ENCODE measurements at places on chromosomes 12 and 14. TPM values are rescaled to one million over a fixed set of nuclear protein-coding genes. Genes with fewer than 3 reads are reported as not detected.

- DNase-seq: no peak
- H3K27me3 ChIP-seq: no peaks in the 10 kb centered on the region
- no peak overlapping the region for H3K27ac ChIP-seq
Observed at GRCh38 chr12:45184147-45184963, 31.5 kb upstream of the ANO6 start.

GRCh38 chr12:113418213-113418879, 3.8 kb upstream of the SDSL start:
- peak overlapping the region; percentile 36 for H3K27ac ChIP-seq
- DNase-seq: peak; percentile 80
- H3K4me1 ChIP-seq: peaks cover 71% of the 10 kb centered on the region
- no peaks in the 10 kb centered on the region for H3K36me3 ChIP-seq
- H3K4me3 ChIP-seq: no peak overlapping the region
- 0 out of 3 replicates have a peak, but pooled peaks cover 4% of the 10 kb centered on the region for H3K27me3 ChIP-seq

DNA sequence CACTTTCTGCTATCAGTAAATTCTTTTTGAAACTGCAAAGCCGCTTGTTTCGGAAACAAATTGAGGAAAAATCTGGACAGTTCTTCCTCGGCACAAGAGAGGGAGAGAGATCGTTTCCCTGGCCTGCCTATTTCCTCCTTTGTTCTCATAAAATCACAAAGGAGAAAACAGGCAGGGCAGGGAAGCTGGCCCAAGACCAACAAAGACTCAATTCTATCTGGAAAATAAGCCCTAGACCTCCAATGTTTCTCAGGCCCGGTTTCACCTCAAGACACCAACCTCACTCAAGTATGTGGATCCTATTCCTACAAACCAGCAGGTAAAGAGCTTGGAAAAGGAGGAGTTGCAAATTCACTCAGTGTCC, 19.5 kb downstream of the DICER1 start:
- H3K4me1 ChIP-seq: peaks cover 19% of the 10 kb centered on the region
- no peaks in the 10 kb centered on the region for H3K36me3 ChIP-seq
- no peak for DNase-seq
- no peaks in the 10 kb centered on the region for H3K27me3 ChIP-seq

Gene RD3L
- total RNA-seq: not detected

GRCh38 chr14:21168055-21168454, 12.2 kb upstream of the OR5AU1 start:
- peaks cover 25% of the 10 kb centered on the region for H3K27me3 ChIP-seq
- H3K4me1 ChIP-seq: peaks cover 11% of the 10 kb centered on the region

DNA sequence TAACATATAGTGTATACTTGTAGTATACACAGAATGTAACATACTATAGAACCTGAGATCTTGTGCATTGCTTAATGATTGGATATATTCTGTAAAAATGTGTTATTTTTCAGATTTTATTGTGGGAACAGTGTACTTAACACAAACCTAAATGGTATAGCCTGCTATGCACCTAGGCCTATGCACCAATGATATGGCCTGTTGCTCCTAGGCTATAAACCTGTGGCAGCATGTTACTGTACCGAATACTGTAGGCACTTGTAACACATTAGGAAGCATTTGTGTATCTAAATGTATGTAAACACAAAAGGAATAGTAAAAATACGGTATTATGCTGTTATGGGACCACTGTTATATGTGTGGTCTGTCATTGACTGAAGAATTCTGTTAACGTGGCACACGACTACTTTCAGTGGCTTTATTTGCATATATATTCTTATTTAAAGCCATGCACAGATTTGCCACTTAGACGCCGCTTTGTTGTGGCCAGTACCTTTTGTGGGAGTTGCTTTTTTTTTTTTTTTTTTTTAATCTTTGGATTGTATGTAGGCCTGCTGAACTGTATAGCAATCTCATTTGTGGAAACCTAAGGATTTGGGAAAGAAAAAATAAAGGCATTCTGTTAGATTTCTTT, 7.4 kb downstream of the PAPOLA start:
- H3K4me3 ChIP-seq: no peak overlapping the region
- H3K36me3 ChIP-seq: no peaks in the 10 kb centered on the region
- H3K27me3 ChIP-seq: no peaks in the 10 kb centered on the region
- H3K4me1 ChIP-seq: peaks cover 94% of the 10 kb centered on the region

Gene SALL2
- total RNA-seq: 4.9 TPM

- H3K27me3 ChIP-seq: no peaks in the 10 kb centered on the region
- peak; percentile 1 for DNase-seq
- H3K27ac ChIP-seq: no peak overlapping the region
- H3K4me1 ChIP-seq: no peaks in the 10 kb centered on the region
Observed at GRCh38 chr14:87628129-87628528, 364.9 kb downstream of the GALC start.

Gene P3H3
- 7.9 TPM for total RNA-seq

Gene DENND5B
- total RNA-seq: 18.7 TPM

DNA sequence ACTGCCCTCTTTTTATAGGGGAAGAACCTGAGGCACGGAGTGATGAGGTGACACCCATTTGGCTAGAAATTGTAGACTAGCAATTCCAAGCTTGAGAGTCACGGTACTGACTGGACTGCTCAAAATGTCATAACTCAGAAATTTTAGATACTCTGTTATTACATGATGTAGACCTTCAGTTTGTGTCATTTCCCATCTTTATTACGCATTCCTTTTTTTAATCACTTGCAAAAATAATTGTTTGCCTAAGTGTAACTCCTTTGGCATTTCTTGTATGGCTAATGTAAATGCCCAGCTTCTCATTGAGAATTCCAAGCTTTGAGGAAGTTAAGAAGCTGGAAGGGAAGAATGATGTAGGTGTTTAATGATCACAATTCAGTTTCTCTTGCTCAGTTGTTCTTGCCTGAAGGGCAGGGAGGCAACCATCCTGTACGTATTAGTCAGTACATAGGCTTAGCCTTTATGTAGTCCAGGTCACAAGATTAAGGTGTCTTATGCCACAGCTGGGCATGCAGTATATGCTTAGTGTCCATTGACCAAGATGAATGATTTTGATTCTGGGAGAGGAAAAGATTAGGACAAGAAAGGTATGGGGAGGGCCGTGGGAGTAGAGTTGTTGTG, 68.2 kb upstream of the EVL start:
- no peaks in the 10 kb centered on the region for H3K4me1 ChIP-seq
- no peak for DNase-seq
- H3K36me3 ChIP-seq: no peaks in the 10 kb centered on the region
- H3K27ac ChIP-seq: no peak overlapping the region
- no peak overlapping the region for H3K4me3 ChIP-seq
- no peaks in the 10 kb centered on the region for H3K27me3 ChIP-seq

DNA sequence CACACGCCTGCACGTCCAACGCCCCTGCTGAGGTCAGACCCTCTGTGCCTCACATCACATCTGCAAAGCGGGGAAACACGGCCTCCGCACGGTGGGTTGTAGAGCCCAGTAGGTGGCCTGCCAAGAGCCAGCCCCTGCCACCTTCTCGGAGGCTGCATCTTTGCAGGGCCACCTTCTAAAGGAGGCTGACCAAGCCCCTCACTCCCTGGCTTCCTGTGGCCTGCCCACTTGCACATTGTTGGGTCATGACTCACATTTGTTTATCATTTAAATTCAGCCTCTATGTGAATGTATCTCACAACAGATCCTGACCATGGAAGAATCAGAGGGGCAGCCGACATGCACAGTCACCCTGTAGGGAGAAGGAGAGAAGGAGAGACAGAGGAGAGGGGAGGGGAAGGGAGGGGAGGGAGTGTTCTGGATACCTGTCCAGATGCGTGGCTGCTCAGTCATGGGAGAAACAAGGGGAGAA, 319.5 kb upstream of the DIO3 start:
- H3K4me3 ChIP-seq: no peak overlapping the region
- no peaks in the 10 kb centered on the region for H3K36me3 ChIP-seq
- DNase-seq: no peak
- H3K27ac ChIP-seq: no peak overlapping the region
- H3K27me3 ChIP-seq: peaks cover 3% of the 10 kb centered on the region

- no peaks in the 10 kb centered on the region for H3K27me3 ChIP-seq
- H3K4me1 ChIP-seq: peaks cover 13% of the 10 kb centered on the region
- H3K36me3 ChIP-seq: no peaks in the 10 kb centered on the region
- H3K27ac ChIP-seq: no peak overlapping the region
- no peak for DNase-seq
Observed at GRCh38 chr12:7376196-7376595, 67.8 kb downstream of the CD163L1 start.

DNA sequence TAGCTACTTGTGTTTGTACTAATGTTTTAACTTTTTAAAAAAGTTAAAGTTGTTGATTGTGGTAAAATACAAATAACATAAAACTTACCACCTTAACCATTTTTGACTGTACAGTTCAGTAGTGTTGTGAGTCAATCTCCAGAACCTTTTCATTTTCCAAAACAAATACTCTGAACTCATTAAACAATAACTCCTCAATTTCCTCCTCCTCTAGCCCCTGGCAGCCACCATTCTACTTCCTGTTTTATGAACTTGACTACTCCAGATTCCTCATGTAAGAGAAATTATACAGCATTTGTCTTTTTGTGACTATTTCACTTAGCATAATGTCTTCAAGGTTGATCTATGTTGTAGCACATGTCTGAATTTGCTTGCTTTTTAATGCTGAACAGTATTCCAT, 299.1 kb upstream of the AMIGO2 start:
- no peak overlapping the region for H3K27ac ChIP-seq
- no peak for DNase-seq
- H3K27me3 ChIP-seq: no peaks in the 10 kb centered on the region
- no peaks in the 10 kb centered on the region for H3K4me1 ChIP-seq

GRCh38 chr12:120783197-120783596, 57.6 kb downstream of the ACADS start:
- no peaks in the 10 kb centered on the region for H3K27me3 ChIP-seq
- no peak overlapping the region for H3K27ac ChIP-seq
- no peak overlapping the region for H3K4me3 ChIP-seq
- no peaks in the 10 kb centered on the region for H3K4me1 ChIP-seq
- DNase-seq: peak; percentile 29

DNA sequence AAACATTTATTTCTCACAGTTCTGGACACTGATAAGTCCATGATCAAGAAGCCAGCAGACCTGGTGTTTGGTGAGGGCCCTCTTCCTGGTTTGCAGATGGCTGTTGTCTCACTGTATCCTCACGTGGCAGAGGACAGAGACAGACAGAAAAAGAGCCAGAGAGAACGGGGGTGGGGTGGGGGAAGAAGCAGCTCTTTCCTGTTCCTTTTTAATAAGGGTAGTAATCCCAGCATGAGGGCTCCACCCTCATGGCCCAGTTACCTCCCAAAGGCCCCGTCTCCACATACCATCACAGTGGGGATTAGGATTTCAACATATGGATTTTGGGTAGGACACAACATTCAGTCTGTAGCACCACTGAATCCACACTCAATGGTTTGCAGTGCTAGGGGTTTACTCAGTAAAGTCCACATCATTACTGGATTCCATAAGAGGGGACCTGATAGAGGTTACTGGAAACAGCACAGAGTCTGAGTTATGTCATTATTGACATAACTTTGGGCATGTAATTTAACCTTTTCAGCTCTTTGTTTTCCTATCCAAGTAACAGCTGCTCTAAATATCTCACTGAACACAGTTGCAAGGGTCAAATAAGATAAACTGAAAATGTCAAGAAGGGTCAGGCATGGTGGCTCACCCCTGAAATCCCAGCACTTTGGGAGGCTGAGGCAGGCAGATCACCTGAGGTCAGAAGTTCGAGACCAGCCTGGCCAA, 53.2 kb downstream of the RPAP3 start:
- H3K36me3 ChIP-seq: no peaks in the 10 kb centered on the region

- peak overlapping the region; percentile 89 for H3K4me3 ChIP-seq
- DNase-seq: peak; percentile 12
Observed at GRCh38 chr12:111685322-111685810, 390 bp downstream of the BRAP start.

DNA sequence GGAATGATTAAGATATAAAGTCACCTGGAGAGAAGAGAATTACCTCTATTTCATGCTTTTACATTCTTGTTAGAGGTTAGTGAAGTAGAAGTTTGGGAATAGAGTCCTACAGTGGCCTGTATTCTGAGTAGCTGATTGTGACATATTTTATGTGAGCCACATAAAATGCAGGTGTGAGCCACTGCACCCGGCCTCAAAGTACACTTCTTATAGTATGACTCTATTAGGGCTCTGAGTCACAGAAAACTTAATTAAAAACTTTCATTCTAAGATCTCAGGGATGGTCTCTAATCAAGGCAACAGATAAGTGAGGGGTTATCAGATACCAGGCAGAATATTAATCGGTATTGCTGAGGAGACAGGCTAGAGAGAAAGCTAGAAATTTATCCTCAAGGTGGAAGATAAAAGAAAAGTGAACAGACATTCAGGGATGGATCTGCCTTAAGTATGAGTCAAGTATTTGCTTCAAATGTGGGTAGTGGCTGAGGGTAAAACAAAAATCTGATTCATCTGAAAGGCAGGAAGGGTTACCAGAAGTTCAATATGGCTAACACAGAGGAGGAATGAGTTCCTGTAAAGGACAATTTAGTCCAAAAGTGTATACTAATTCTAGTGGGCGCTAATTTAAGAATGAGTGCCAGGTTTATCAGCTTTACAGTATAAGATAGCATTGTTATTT, 5.5 kb upstream of the G2E3 start:
- H3K36me3 ChIP-seq: no peaks in the 10 kb centered on the region
- peaks cover 31% of the 10 kb centered on the region for H3K4me1 ChIP-seq
- DNase-seq: no peak
- H3K4me3 ChIP-seq: no peak overlapping the region
- no peak overlapping the region for H3K27ac ChIP-seq

Gene POTEM
- not detected for total RNA-seq

DNA sequence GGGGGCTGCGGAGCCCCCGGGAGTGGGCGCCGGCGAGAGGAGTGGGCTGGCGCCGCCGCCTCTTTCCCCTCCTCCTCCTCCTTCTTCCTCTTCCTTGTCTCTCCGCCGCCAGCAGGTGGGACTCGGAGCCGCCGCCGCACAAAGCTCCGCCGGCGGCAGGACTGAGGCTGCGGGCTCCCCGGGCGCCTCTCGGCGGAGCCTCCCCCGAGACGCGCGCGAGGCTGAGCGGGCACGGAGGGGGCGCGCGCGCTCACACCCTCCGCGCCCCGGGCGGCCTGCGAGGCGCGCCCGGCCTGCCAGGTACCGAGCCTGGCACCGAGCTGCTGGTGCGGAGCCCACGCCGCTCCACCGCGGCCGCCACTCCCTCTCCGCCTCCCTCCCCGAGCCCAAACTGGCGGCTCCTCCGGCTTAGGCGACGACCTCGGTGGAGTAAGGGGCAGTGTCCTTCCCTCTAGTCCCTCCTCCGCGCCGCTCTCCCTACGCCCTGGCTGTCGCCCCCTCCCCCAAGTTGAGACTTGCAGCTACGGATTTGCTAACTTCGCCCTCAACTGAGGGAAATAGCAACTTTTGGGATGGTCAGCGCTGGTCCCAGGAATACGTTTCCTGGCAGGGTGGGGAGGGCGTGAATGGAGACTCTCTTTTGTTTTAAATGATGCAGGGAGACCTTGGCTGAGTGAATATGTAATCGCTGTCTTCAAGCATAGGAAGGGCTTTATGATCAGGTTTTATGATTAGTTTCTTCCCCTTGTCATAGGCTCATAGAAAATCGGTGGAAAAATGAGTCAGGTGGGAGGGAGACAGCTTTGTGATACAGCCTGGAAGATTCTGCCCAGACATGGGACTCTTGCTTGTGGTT, 199.5 kb upstream of the CAND1 start:
- DNase-seq: peak; percentile 3
- H3K27ac ChIP-seq: no peak overlapping the region
- peaks cover 6% of the 10 kb centered on the region for H3K4me1 ChIP-seq

All from HepG2 (cell line).